ENCODE measurements at places on chromosomes 13 and 19. TPM values are rescaled to one million over a fixed set of nuclear protein-coding genes. Genes with fewer than 3 reads are reported as not detected.

Gene SULT2A1
- total RNA-seq, result not detected

Gene PSG1
- total RNA-seq, result under 0.01 TPM

Gene SIGLEC7
- not detected for total RNA-seq

Gene ZNF20
- total RNA-seq, result 4.8 TPM

Gene IL17D
- total RNA-seq, result 2.7 TPM

Gene SLC8A2
- total RNA-seq, result not detected

Gene CGB1
- not detected for total RNA-seq

Gene MCF2L
- total RNA-seq, result 7.8 TPM

Gene ZNF749
- total RNA-seq, result 12.6 TPM

Gene SMIM44
- total RNA-seq, result not detected

Gene PRTN3
- total RNA-seq, result not detected

Gene SLC6A16
- 0.28 TPM for total RNA-seq

Gene ATP1A3
- 0.05 TPM for total RNA-seq

Gene HRC
- not detected for total RNA-seq

Gene CYP4F11
- total RNA-seq, result not detected

Gene ZNF324B
- 7.8 TPM for total RNA-seq

Gene PSG11
- total RNA-seq, result not detected

Gene RNF17
- total RNA-seq, result 0.09 TPM

Gene PTPRH
- 0.17 TPM for total RNA-seq

Gene ZNF285
- total RNA-seq, result 5.8 TPM

Gene ELANE
- total RNA-seq, result not detected

Gene PODNL1
- total RNA-seq, result 0.09 TPM

Gene SIAH3
- under 0.01 TPM for total RNA-seq

Gene TNNI3
- total RNA-seq, result not detected

Gene ESD
- total RNA-seq, result 89.7 TPM

Gene SLC7A9
- total RNA-seq, result not detected

Gene ZNF850
- total RNA-seq, result 2.6 TPM

Gene SERPINE3
- total RNA-seq, result 0.09 TPM

Gene SLC1A6
- total RNA-seq, result not detected

Gene FAM216B
- not detected for total RNA-seq

Gene DCT
- not detected for total RNA-seq

Gene ZNF837
- 4.1 TPM for total RNA-seq

Gene C3
- total RNA-seq, result 5.4 TPM
